ENCODE measurements at places on chromosomes 4 and X.

DNA sequence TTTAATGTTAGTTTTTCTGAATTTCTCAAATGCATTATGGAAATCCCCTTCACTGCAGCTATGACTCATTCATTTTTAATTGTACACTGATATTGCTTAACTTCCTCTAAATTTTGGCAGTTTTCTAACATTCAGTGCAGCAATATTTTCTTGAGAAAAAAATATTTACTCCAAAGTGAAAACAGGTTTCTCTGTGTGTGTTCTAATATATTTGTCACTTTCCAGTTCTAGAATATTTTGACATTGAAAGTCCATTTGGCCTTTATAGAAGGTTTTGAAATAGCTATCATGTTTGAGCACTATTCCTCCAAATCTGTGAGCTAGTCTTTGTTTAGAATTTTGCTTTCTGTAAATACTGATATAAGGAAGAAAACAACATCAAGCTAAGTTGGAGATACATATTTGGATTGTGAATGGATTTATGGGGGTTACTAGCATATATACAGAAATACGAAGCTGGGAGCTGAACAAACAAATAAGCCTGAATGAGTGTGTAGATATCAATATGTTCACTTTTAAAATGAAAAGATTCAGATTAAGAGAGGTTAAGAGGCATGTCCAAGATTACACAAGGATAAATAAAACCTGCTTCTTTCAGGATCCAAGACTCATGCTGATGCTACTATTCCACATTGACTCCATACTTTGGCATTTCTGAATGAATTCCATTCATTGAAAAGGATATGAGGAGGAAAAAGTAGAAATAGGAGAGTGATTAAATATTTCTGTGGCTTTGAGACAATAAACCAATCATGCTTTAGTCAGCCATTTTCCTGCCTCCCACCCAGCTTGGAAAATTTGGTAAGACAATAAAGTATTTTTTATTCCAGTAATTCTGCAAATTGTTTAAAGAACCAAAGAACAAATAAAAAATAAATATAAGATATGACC is 57.3 kb upstream of the SLIT2 start:
- DNase-seq, result no peak

DNA sequence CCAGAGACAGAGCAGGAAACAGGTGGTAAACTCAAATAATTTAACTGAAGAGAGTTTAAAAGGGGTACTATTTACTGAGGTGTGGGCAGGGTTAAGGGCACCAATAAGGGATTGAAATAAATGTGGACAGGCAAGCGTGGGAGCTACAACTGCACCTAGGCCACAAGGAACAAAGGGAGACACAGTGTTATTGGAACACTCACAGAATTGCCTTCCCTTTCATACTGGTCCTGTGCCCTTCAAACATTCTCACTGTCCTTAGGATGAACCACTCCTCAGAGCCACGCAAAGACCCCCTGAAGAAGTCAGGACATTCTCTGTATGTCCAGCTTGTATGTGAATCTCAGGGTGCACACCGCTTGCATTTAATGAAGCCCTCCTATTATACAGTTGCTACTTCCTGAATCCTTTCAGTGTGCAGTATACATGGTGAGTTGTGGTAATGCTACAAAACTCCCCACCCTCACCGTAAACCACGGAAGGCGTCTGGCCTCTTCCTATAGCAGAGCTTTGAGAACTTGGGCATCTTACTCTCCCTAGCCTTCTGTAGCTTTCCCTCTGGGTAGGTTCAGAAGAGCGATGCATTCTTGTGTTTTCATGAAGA is 9.6 kb upstream of the MRPL1 start:
- peak; percentile 83 for DNase-seq

- no peak for DNase-seq
Measured at GRCh38 chr4:85132570-85132969, 166.1 kb upstream of the WDFY3 start.

- DNase-seq, result no peak
Measured at GRCh38 chr4:123505095-123506010, 108.8 kb downstream of the SPRY1 start.

DNA sequence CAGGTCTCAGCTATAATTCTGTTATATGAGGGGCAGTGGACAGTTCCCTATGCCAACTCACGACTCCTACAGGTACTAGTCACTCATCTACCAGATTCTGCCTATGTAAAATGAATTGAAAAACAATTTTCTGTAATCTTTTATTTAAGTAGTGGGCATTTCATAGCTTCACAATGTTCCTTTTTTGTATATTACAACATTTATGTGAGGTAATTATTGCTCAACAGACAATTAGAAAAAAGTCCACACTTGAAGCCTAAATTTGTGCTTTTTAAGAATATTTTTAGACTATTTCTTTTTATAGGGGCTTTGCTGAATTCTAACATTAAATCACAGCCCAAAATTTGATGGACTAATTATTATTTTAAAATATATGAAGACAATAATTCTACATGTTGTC is 20.4 kb downstream of the EREG start:
- DNase-seq, result no peak

- no peak for DNase-seq
Measured at GRCh38 chr4:181911420-181911819, 331.8 kb upstream of the TENM3 start.

DNA sequence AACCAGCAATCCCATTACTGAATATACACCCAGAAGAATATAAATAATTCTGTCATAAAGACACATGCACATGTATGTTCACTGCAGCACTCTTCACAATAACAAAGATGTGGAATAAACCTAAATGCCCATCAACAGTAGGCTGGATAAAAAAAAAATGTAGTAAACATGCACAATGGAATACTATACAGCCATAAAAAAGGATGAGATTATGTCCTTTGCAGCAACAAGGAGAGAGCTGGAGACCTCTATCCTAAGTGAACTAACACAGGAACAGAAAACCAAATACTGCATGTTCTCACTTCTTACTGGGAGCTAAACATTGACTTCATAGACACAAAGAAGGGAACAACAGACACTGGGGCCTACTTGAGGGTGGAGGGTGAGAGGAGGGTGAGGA is 2067.7 kb downstream of the ARAP2 start:
- no peak for DNase-seq

GRCh38 chr4:40923316-40924095 is 173.8 kb downstream of the NSUN7 start:
- DNase-seq, result no peak

GRCh38 chrX:21948897-21949578 is 8.5 kb downstream of the SMS start:
- DNase-seq, result no peak

- no peak for DNase-seq
Measured at GRCh38 chr4:7009564-7009963, 33.6 kb upstream of the TADA2B start.

DNA sequence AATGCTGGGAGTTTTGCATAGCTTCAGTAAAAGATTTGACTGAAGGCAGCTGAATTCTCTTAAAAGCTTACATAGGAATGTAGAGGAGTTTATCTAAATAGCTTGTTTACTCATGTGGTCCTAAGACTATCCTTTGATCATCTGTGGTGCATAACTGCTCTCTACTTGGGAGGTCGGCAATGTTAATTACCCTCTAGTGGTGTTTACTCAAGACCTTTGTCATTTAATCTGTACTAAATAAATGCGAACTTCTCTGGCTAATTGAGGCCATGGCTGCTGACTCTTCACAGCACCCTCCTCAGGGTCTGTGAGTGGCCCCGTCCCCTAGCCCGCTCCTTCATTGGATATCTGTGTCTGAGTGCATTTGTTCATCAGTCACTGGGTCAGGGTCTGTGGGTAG is 13.8 kb upstream of the TMEM33 start:
- DNase-seq, result no peak

DNA sequence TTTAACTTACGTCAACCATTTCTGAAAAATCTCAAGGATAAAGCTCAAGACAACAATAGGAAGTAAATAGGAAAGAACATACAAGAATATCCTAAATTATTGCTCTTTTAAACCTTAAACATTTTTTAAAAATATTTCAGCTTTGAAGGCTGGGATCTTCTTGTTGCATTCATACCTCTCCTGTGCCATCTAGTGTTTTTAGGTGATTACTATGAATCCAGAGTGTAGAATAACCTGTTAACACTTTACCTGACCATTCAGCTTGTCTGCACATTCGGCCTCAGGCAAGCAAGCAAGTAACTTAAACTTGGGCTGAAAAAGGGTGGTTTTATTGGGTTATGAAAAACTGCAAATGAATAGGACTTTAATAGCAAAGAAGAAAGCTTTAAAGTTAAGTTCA is 507.8 kb upstream of the INTU start:
- no peak for DNase-seq

GRCh38 chr4:168856312-168856711 is 153.7 kb downstream of the CBR4 start:
- no peak for DNase-seq

- DNase-seq, result no peak
Measured at GRCh38 chrX:123736333-123736921, 3.6 kb upstream of the THOC2 start.

GRCh38 chr4:179225594-179225993 is 1783.4 kb upstream of the AGA start:
- DNase-seq, result no peak

GRCh38 chrX:16282209-16282608 is 114.9 kb downstream of the MAGEB17 start:
- DNase-seq, result no peak

DNA sequence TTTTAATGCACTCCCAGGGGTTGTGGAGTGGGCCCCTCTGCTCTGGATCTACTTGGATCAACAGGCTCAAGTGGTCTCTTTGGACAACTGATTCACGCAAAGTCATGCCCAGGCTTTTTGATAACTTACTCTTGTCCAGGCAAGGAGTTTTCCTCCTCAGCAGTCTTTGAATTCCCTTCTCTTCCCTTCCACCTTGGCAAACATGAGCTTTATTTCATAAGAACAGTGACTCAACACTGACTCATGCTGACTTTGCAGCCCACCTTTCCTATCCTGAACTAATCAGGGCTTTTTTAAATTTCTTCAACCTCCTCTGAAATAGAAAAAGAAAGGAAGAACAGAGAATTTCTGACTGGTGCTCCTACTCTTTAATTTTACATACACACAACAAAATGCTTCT is 132.1 kb upstream of the LDB2 start:
- DNase-seq, result no peak

DNA sequence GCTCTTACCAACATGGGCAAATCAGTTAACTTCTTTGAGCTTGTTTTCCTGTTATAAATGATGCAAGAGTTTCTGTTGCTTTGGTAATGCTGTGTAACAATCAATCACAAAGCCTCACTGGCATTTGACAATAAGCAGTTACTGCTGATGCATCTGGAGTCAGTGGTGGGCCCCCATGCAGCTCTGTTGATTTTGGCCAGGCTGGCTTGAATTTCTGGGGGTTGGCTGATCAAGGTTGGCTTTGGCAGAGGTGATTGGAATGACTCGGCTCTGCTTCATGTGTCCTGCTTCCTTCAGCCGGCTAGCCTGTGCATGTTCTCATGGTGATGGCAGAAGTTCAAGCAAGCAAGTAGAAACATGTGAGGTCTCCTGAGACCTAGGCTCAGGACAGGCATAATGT is 90.4 kb downstream of the PHEX start:
- DNase-seq, result no peak

- no peak for DNase-seq
Measured at GRCh38 chrX:1720836-1721235, 106.0 kb downstream of the ASMT start.

GRCh38 chrX:148540114-148540513 is 39.7 kb downstream of the AFF2 start:
- DNase-seq, result no peak

- DNase-seq, result peak; percentile 55
Measured at GRCh38 chr4:1209821-1210220, 37.4 kb upstream of the SPON2 start.

DNA sequence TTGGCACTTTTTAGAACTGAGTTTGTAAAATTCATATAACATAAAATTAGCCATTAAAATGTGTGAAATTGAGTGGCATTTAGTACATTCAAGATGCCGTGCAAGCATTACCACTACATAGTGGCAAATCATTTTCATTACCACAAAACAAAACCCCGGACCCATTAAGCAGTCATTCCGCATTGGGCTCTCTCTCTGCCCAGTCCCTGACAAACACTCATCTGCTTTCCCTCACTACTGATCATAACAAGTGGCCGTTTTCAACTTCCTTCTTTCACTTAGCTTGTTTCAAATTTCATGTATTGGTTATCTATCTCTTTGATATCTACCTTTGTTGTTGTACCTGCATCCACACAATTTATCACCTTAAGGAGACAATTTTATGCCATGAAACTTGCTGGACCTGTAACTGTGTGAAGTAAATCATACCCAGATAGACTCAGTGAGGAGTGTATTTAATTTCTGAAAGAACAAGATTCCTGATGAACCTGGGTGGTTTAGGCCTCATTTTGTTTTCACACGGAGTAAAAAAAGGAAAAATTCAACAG is 202.1 kb downstream of the OR13H1 start:
- DNase-seq, result no peak

- no peak for DNase-seq
Measured at GRCh38 chr4:17526695-17527477, 11.9 kb downstream of the CLRN2 start.

DNA sequence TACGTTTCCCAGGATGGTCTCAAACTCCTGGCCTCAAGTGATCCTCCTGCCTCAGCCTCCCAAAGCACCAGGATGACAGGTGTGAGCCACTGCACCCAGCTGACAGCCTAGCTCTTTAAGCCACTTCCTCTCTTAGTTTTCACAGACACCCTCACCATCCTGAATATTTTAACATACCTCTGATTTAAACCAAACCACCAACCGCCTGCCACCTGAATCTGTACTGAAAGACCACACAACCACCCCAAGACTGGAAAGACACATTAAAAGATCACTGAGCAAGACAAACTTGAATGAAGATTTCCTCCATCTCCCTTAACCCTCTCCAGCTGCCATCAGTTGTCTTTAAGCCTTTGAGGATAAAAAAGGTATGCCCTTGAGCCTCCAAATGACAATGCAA is 110.6 kb downstream of the SH3KBP1 start:
- peak; percentile 64 for DNase-seq

- no peak for DNase-seq
Measured at GRCh38 chr4:35695421-35695820, 548.9 kb downstream of the ARAP2 start.

DNA sequence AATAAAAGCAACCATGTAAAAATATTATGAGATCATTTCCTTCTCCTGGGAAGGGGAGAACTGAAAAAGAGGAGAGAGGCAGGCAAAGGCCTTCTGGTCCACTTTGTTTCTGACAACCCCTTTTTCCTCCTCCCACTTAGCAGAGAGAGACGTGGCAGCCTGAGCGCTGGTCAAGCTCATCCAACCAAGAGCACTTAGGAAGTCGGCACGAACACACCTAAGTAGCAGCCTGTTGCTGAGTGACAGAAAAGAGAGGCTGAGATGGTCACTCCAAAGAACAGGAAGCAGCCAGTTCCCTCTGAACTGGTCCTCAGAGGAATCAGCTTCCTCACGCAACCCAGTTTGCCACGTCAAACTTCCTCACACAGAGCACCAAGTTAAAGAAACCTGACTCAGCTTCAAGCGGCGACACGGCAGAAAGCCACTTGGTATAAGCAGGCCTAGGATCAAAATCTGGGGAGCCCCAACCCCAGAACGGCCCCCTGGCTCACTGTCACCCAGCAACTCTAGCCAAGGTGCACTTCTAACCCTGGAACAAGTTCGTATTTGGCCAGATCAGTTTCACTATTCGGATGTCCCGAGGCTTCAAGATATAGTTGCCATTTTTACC is 861 bp downstream of the SEC24D start:
- peak; percentile 79 for DNase-seq

- no peak for DNase-seq
Measured at GRCh38 chr4:188661502-188661901, 522.3 kb downstream of the TRIML1 start.
